NCI-H69 (cell line): ENCODE measurements at places on chromosomes 11 and 22.

- no peak for DNase-seq
These were observed 20.9 kb upstream of the ATXN10 start for GRCh38 chr22:45650721-45651120.

GRCh38 chr11:125955856-125956255 lies 10.0 kb downstream of the VSIG10L2 start:
- DNase-seq = no peak

GRCh38 chr11:76787911-76788596 lies 4.9 kb downstream of the TSKU start:
- DNase-seq = peak; percentile 84

- DNase-seq = no peak
These were observed 115.5 kb downstream of the MRTFA start for GRCh38 chr22:40521046-40521445.

GRCh38 chr11:86623041-86623621 lies 49.3 kb downstream of the ME3 start:
- DNase-seq = no peak

- no peak for DNase-seq
These were observed 619.4 kb upstream of the KIRREL3 start for GRCh38 chr11:127619946-127620345.

- DNase-seq = no peak
These were observed 398.7 kb downstream of the BUD13 start for GRCh38 chr11:116374085-116374484.

DNA sequence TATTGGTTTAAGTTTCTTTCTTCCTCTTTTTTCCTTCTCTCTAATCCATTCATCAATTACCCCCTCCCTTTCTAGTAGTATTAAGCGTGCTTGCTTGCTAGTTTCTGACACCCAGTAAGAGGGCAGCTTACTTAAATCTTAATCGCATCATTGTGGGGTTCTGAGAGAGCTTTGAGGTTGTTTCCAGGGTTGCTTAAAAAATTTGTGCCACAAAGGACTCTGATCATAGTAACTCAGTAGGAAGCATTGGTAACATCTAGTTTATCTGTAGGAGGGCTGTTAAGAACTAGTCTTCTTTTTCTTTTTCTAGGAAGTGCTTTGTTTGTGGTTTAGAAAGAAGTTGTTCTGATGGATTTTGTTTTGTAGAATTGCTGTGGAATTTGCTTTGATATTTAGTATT lies 45.3 kb downstream of the TMEM135 start:
- no peak for DNase-seq

DNA sequence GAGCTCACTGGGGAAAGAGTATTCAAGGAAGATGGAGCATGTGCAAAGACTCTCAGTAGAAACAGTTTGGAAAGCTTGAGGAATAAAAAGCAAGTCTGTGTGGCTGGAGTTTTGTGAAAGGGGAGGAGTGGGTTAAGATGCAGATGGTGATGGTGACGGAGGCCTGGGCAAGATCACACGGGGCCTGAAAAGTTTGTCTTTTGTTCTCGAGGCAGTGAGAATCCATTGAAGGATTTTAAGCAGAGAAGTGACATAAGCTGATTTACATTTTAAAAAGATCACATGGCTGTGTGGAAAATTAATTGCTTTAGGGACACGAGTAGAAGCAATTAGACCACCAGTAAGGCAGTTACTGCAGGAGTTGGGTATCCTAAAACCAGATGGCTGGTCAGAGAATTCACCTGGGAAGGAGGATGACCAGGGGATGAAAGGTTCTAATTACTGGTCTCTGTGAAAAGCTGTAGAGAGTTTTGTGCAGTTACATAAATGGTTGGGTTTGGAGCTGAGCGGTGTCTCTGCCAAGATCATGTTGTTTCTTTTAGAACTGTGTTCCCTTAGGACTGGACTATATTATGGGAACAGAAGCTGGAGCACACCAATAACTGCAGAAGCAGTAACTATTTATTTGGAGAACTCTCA lies 7.1 kb downstream of the RRP8 start:
- DNase-seq = peak; percentile 15

GRCh38 chr11:60785806-60786361 lies 751 bp downstream of the MS4A10 start:
- no peak for DNase-seq

DNA sequence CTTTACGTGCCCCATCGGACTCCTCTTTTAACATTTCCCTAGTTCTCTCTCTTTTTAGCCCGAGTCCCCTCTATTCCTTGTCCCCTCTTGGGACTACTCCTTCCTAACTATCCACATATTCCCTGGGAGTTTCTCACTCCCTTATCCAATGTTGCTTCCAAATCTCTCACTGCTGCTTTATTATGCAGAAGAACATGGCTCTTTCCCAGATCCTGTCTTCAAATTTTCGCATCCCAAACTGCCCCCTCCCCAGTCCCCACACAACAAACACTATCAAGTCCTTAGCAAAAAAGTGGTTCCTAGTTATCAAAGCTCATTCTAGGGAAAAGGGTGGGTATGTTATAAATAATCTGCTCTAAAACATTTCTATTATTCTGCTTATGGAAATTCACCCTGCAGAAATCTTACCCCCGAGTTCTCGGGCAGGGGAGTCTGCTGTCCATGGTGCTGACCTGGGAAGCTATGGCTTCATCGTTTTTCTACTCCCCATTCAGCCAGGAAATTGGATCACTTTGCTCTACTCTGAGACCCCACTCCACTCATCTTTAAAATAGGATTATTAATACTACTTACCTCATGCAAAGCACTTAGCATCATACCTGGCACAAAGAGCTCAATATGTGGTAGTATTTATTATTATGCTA lies 393.5 kb downstream of the BUD13 start:
- DNase-seq = no peak

GRCh38 chr11:19059833-19060232 lies 684 bp downstream of the MRGPRX2 start:
- DNase-seq = no peak
